ENCODE measurements at places on chromosomes 6 and 20.
A peak's percentile ranks its signal among the peaks of the same experiment; 100 is the strongest.

GRCh38 chr6:110039981-110040383 is 61.9 kb downstream of the GPR6 start:
- DNase-seq, result peak; percentile 63

DNA sequence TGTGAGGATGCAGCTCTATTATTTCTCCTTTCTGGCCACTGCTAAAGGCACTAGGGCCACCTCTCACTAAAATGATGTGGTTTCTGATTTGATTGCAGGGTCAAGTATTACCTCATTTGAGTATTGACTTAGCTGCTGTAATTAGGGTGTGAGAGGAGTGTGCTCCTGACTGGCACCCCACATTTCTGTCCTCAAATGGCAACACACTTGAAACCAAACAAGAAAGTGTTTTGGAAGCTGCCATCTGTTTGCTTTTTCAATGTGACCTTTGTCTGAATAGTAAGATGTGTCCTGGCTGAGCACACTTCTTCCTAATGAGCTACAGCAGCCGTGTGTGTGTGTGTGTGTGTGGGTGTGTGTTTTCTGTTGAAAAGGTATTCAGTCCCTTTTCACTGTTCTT is 62.8 kb upstream of the SCP2D1 start:
- peak; percentile 42 for DNase-seq

- no peak for DNase-seq
Observed at GRCh38 chr6:142802124-142802523, 142.9 kb downstream of the HIVEP2 start.

GRCh38 chr6:51842804-51843378 is 244.5 kb downstream of the PKHD1 start:
- DNase-seq, result no peak

- DNase-seq, result no peak
Observed at GRCh38 chr6:144908004-144908403, 622.9 kb downstream of the UTRN start.

GRCh38 chr20:39974966-39975501 is 714.0 kb downstream of the MAFB start:
- DNase-seq, result no peak

DNA sequence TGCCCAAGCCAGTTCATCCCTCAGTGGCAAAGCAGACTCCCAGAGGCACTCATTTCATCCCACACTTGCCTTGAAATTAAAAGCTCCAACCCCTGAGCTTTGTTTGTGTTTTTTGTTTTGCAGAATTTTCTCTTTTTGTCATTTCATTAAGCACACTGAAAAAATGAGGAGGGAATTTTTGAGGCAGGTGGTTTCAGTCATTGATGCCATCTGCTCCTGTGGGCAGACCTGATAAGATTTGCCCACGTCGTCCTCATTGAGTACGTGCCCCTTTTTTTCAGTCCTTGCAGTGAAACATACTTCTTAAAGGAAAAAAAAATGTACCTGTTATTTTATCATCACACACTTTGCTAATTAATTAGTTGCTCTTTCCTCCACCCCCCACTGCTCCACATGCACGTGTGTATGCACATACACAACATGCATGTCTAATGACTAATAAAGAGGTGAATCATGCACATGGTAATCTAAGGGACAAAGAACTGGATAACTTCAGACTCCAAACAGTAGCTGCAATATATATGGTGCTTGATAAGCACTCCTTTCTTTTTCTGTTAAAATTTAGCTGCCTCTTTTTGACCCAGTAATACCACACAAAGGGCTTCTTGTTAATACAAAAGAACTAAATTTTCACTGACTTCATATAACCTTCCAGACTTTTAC is 102.1 kb upstream of the TMEM181 start:
- no peak for DNase-seq

GRCh38 chr20:20580139-20580538 is 132.3 kb downstream of the RALGAPA2 start:
- no peak for DNase-seq

GRCh38 chr6:137903933-137904821 is 37.1 kb downstream of the TNFAIP3 start:
- no peak for DNase-seq

DNA sequence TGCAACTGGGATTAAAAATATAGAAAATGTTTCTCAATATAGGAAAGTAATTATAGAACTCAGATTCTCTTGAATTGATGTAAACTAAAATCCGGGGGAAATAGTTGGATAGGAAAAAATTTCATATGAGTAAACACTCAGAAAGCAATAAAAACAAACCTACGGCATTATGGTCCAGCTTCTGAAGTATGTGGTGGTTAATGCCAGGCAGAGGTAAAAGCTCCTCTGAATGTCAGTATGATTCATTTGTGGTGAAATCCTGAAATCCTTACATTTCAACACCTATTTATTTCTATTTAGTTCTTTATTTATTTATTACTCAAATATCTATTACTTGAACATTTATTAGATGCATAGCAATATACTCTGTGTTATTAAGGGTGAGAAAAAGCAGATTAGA is 145.1 kb downstream of the RIMS1 start:
- no peak for DNase-seq

GRCh38 chr6:110421749-110422443 is 6.5 kb upstream of the DDO start:
- no peak for DNase-seq
